ENCODE measurements at places on chromosomes 1 and 21.

DNA sequence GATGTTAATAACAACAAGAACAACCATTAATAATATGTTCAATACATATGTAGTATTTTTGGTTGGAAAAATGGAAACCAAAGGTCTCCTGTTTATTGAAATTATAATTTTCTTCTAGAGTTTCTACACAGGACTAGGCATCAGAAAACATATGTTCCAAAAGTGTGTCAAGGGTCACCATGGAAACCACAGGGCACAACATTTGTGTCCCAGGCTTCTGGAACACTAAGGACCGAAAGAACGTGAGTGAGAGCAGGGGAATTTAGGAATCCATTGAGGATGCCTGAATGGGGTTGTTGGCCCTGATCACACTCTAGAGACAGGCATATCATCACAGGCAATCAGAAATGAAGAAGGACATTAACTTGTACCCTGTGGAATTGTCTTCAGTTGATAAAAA is 7.5 kb upstream of the CDC14A start:
- DNase-seq, result no peak

GRCh38 chr1:27572019-27572678 is 31.8 kb downstream of the AHDC1 start:
- no peak for DNase-seq

- DNase-seq, result peak; percentile 56
Observed at GRCh38 chr1:32981003-32981901, 16.6 kb upstream of the RNF19B start.

GRCh38 chr1:61169045-61169444 is 86.7 kb downstream of the NFIA start:
- DNase-seq, result no peak

DNA sequence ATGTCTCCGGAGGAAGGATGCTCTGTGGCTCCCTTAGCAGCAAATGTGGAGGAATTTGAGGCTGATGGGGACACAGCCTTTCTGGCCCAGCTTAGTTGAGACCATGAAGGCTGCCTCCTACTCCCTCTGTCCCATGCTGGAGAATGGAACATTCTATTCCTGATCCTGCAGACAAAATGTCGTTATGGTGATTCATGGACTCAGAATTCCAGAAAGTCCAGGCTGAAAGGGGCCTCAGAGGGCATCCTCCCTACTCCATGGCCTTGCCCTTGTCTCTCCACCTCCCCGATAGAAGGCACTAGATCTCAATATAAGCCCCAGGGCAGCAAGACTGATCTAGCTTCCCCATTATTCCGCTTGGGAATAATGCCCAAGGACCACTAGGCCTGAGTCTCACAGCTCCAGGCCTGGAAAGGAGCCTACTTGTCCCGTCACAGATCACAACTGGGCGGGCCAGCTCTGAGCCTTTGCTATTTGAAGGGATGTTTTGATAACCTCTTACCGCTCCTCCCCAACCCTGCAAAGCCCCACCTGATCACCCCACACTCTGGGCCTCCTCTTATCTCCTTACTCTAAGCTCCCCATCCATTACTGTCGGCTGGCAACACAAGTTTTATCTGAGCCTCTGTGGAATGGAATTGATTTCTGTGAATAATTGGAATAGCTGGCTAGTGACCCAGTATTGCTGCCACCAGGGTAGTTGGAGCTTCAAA is 52.8 kb upstream of the TRABD2B start:
- DNase-seq, result no peak

DNA sequence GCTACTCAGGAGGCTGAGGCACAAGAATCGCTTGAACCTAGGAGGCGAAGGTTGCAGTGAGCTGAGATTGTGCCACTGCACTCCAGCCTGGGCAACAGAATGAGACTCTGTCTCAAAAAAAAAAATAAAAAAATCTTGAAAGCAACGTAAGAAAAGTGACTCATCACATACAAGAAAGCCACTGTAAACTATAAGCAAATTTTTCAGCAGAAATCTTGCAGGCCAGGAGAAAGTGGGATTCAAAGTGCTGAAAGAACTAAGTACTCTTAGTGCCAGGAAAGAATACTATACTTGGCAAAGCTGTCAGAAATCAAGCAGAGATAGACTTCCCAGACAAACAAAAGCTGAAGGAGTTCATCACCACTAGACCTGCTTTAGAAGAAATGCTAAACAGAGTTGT is 4.4 kb upstream of the HMGN1 start:
- no peak for DNase-seq

DNA sequence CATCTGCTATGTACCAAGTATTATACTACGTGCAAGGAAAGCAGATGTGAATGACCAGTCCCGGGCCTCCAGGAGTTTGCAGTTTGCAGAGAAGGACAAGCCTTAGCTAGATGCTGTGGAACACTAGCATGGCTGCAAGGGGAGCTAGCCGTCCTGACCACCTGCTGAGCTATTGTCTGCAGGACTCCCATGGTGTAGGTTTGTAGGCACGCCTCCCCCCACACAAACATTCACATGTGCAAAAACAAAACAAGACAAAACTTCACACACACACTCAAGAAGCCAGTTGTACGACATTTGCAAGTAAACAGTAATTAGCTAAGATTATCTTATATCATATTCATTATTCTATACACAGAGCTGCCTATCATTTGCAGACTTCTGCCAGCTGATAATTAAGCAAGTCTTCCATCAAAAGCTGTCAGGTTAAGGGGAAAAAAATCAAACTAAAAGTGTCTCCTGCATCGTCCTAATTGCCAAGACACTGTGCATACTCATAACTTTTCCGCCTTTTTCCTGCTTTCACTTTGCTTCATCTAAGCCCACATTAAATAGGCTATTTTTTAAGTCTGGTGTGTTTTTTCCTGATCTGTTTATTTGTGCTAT is 10.7 kb upstream of the HNRNPU start:
- no peak for DNase-seq

- no peak for DNase-seq
Observed at GRCh38 chr21:41170442-41170841, 2.5 kb downstream of the BACE2 start.

DNA sequence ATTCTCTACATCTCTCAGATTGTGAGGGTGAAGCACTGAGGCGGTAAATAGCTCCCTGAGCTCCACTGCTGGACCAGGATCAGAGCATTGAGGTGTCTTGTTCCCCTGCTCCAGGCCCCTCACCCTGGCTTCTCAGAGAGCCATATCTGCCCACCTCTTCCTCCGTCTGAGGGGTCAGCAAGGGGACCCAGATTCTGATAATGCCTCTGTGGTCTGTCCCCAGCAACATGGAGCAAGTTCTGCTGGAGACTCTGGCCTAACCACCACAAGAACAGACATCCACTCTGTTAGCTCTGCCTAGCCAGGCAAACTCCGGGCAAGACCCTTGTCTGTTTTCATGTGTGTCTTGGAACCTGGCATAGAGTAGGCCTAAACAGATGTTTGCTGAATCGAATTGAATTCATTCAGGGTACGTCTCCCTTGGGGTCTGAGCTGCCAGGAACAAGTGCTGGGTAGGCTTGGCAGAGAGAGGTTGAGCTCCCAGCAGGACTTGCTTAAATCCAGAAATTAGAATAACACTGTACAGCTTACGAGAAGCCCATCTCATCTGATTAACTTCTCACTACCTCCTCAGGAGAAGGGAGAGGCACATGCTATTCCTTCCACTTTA is 2.3 kb downstream of the TRAF5 start:
- no peak for DNase-seq

DNA sequence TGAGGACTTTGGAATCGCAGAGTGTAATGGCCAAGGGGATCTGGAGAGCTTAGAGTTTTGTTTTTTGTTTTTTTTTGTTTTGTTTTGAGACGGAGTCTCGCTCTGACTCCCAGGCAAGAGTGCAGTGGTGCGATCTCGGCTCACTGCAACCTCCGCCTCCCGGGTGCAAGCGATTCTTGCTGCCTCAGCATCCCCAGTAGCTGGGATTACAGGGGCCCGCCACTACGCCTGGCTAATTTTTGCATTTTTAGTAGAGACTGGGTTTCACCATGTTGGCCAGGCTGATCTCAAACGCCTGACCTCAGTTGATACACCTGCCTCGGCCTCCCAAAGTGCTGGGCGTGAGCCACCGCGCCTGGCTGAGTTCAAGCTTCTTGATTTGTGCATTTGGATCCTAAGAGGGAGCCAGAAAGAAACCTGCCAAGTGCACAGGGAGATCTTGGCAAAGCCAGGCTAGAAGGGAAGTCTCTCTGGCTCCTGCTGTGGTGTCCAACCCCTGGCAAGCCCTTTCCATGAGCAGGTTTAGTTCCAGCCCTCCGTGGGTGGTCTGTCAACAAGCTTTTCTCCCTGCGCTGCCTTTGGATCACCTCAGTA is 852 bp downstream of the FAAH start:
- DNase-seq, result no peak

- no peak for DNase-seq
Observed at GRCh38 chr1:152168535-152168868, 9.5 kb upstream of the RPTN start.

- peak; percentile 58 for DNase-seq
Observed at GRCh38 chr1:229342656-229343569, at the start of gene CCSAP. CCSAP (minus strand) TSS chr1:229343047; CDS start chr1:229342465, 582 bp downstream.

GRCh38 chr1:98482611-98483010 is 178.9 kb upstream of the SNX7 start:
- DNase-seq, result no peak

DNA sequence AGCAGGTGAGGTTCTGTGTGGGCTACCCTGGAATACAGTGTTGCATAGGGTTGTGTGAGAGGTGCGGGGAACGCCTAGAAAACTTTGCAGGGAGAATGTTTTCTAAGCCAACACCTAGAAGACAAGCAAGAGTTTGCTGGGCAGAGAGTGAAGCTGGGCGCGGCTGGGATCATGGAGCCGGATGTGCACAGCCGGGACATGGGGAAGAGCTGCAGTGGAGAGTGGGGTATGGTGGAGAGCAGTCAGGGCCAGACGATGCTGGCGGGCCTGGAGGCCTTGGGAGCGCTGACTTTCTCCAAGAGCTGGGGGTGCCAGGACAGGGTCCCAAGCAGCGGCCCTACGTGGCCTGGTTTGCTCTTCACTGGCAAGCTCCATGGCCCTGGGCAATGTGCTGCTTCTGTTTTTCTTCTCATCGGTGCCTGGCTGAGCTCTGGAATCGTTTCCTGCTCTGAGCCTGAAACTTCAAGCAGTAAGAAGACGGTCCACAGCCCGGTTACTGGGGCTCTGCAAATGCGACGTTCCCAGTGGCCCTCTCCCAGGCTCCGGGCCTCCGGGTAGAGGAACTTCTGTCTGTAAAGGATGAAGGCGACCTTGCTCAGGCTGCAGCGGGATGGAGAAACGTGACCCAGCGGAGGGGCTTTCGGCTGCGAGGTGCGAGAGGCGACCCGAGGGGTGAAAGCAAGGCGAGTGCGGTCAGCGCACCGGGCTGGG is 51.9 kb upstream of the CD34 start:
- peak; percentile 26 for DNase-seq

DNA sequence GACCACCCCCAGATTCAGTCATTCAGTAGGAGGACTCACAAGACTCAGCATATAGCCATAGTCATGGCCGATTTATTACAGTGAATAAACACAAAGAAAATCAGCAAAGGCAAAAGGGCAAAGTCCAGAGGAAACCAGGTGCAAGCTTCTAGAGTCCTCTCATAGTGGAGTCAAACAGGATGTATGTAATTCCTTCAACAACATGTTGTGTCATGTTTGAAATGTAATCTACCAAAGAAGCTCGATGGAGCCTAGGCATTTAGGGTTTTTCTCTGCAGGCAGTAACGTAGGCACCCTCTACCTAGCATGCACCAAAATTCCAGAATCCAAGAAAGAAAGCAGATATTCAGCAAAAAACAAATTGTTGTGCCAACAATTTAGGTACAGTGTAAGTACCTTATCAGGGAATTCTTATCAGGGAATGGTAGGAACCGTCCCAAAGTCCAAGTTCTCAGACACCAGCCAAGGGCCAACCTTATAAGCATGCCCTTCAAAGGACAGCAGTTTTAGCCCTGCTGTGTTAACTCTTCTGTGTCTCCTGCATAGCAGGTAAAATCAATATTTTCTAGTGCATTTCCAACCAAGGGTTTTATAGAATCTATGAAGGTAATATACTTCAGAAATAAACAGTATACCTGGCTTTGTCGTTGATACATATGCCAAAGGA is 16.1 kb upstream of the SLAMF6 start:
- no peak for DNase-seq

- DNase-seq, result no peak
Observed at GRCh38 chr21:44450999-44451398, 4.3 kb upstream of the LRRC3 start.

- no peak for DNase-seq
Observed at GRCh38 chr21:29423099-29423870, 124.6 kb downstream of the BACH1 start.

DNA sequence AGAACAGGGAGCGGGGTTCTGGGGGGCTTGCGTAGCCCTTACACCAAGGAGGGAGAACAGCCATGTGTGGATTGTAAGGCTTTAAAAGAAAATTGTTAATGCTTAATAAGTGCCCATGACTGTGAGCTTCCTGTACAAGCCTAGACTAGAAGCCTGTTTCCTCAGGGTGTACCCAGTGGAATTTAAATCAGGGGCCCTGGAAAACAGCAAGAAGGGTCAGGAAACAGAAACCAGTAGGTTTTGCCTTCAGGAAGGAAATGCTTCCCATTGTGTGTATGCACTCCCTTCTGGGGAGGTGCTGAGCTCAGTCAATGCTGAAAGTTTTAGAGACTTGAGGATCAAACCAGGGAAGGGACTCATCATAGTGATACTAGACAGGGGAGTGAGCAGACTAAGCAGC is 12.7 kb downstream of the UTP11 start:
- no peak for DNase-seq

- no peak for DNase-seq
Observed at GRCh38 chr1:16088996-16089395, 15.5 kb upstream of the FAM131C start.

- peak; percentile 71 for DNase-seq
Observed at GRCh38 chr1:40476924-40477677, at the start of gene ZFP69. ZFP69 (plus strand) TSS chr1:40477290; CDS start chr1:40479362, 2,072 bp downstream.

GRCh38 chr1:216184126-216184680 is 239.0 kb downstream of the USH2A start:
- DNase-seq, result no peak

DNA sequence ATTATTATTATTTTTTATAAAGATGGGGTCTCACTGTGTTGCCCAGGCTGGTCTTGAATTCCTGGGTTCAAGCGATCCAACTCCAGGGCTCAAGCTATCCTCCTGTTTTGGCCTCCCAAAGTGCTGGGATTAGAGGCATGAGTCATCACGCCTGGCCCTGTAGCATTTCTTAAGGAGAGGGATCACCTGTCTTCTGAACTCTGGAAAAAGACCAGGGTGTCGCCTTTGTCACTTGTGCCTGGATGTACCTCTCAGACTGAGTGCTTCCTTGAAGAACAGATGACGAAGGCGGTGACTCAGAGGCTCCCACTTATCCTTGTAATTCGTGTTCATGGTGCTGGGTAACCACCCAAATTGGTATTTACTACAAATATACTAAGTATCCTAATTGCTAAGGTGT is 2.4 kb upstream of the CGN start:
- no peak for DNase-seq
